ENCODE measurements at places on chromosomes 11 and 22. TPM values are rescaled to one million over a fixed set of nuclear protein-coding genes. Genes with fewer than 3 reads are reported as not detected.

DNA sequence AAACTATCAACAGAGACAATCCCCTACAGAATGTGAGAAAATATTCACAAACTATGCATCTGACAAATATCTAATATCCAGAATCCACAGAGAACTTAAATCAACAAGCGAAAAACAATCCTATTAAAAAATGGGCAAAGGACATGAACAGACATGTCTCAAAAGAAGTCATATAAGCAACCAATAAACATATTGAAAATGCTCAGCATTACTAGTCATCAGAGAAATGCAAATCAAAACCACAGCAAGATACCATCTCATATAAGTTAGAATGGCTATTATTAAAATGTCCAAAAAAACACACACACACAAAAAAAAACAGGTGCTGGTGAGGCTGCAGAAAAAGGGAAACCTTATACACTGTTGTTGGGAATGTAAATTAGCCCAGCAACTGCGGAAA lies 8.3 kb upstream of the OR52E8 start:
- H3K27me3 ChIP-seq, result no peaks in the 10 kb centered on the region
- no peak overlapping the region for H3K27ac ChIP-seq
- H3K36me3 ChIP-seq, result no peaks in the 10 kb centered on the region
- no peak overlapping the region for H3K4me3 ChIP-seq
- DNase-seq, result no peak

- H3K36me3 ChIP-seq, result no peaks in the 10 kb centered on the region
- H3K27ac ChIP-seq, result no peak overlapping the region
- peaks cover 8% of the 10 kb centered on the region for H3K4me1 ChIP-seq
- peaks cover 19% of the 10 kb centered on the region for H3K27me3 ChIP-seq
- no peak for DNase-seq
Observed at GRCh38 chr11:120568572-120569307, 57.2 kb downstream of the GRIK4 start.

DNA sequence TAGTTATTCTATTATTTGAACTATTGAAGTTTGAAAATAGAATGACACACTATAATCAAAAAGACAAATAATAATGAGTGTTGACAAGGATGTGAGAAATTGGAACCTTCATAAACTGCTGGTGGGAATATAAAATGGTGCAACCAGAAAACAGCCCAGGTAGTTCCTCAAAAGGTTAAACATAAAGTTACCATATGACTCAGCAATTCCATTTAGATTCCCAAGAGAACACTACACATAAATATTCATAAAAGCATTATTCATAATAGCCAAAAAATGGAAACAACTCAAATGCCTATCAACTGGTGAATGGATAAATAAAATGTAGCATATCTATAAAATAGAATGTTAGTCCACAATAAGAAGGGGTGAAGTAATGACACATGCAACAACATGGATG lies 21.7 kb downstream of the CCDC73 start:
- no peaks in the 10 kb centered on the region for H3K4me1 ChIP-seq
- no peak overlapping the region for H3K4me3 ChIP-seq
- H3K27me3 ChIP-seq, result no peaks in the 10 kb centered on the region
- DNase-seq, result no peak

GRCh38 chr11:85620256-85620655 lies 6.9 kb downstream of the DLG2 start:
- H3K27ac ChIP-seq, result no peak overlapping the region
- no peak for DNase-seq
- peaks cover 9% of the 10 kb centered on the region for H3K27me3 ChIP-seq
- no peaks in the 10 kb centered on the region for H3K4me1 ChIP-seq
- no peak overlapping the region for H3K4me3 ChIP-seq
- no peaks in the 10 kb centered on the region for H3K36me3 ChIP-seq

DNA sequence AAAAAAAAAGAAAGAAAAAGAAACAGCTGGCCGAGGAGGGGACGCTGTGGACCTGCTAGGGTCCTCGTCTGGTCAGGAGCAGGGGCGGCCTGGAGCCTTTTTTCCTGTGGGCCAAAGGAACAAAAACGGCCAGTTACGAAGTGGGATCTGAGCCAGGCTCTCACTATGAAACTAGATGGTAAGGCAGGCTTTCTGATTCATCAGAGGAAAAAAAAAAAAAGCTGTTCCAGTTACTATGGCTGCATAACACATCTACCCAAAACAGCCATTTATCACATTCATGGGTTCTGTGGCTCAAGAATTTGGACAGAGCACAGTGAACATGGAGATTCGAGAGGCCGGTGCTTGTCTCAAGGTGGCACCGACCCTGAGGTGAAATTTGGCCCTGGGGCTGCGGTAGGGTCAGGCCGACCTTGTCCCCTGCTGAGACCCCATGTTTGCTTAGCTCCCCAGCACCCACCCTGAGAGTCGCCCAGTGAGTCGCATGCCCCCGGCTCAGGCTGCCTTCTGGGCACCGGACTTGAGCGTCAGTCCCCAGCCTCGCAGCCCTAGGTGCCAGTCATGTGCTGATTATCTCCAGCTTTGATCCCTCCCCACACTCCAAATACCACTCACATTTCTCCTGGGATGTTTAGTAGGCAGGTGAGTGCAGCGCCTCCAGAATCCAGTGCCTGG lies 34.2 kb downstream of the MRGPRD start:
- no peaks in the 10 kb centered on the region for H3K27me3 ChIP-seq
- no peaks in the 10 kb centered on the region for H3K4me1 ChIP-seq
- H3K27ac ChIP-seq, result no peak overlapping the region

GRCh38 chr11:61602775-61603569 lies 22.1 kb upstream of the SYT7 start:
- H3K4me3 ChIP-seq, result no peak overlapping the region
- no peaks in the 10 kb centered on the region for H3K27me3 ChIP-seq
- H3K4me1 ChIP-seq, result peaks cover 11% of the 10 kb centered on the region

GRCh38 chr22:41181349-41182241 lies 23.5 kb upstream of the L3MBTL2 start:
- H3K4me1 ChIP-seq, result no peaks in the 10 kb centered on the region
- no peak for DNase-seq
- H3K36me3 ChIP-seq, result peaks cover 39% of the 10 kb centered on the region
- H3K4me3 ChIP-seq, result no peak overlapping the region
- no peak overlapping the region for H3K27ac ChIP-seq
- H3K27me3 ChIP-seq, result no peaks in the 10 kb centered on the region

DNA sequence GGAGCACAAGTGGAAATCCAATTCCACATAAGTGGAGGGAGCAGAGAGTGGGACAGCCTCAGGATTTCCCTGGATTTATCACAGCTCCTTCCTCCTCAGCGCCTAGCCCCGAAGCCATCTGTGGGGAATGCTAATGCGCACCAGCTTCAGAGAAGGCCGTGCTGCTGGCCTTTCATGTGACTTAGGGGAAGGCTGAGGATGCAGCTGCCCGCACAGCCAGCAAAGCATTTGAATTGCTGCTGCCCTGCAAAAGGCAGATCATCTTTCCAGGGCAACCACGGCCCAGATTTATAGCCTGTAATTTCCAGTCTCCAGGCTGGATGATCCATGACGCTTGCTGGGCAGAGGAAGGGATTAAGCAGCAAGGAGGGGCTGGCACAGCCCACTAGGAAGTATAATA lies 29.9 kb downstream of the SYN3 start:
- no peaks in the 10 kb centered on the region for H3K36me3 ChIP-seq
- no peak overlapping the region for H3K27ac ChIP-seq
- peaks cover 4% of the 10 kb centered on the region for H3K27me3 ChIP-seq
- DNase-seq, result no peak
- no peak overlapping the region for H3K4me3 ChIP-seq

- H3K4me1 ChIP-seq, result no peaks in the 10 kb centered on the region
- H3K27ac ChIP-seq, result no peak overlapping the region
- no peaks in the 10 kb centered on the region for H3K36me3 ChIP-seq
- no peaks in the 10 kb centered on the region for H3K27me3 ChIP-seq
- H3K4me3 ChIP-seq, result no peak overlapping the region
- DNase-seq, result no peak
Observed at GRCh38 chr11:45449036-45449601, 163.0 kb upstream of the SYT13 start.

DNA sequence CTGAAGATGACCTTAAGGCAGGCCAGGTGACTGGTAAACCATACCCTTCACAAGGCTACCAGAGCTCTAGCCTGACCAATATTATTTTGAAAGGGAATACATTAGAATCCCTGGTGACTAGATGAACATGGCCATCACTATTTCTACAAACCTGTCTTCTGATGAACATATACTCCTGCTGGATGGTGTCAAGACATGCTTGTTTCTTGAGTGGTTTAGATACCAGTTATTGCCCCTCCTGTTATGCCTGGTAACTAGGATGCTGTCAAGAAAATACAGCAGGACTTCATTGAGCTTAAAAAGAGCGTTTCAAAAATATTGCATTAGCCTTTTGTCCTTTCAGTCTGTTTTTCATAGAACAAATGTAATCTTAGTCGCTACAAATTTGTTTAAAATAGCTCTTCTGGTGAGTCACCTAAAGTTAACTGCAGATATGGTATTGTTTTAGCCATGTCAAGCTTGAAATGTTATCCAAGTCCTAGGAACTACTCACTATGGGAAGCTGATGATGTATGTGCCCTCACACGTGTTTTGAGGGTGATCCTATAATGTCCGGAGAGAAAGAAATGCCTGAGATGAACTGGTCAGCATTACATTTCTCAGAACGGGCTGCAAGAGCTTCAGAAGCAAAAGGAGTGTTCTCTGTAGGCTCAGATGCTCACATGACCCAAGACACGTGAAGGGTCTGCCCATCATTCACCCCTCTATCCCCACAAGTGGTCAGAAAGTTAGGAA lies 20.6 kb downstream of the ADM start:
- H3K4me3 ChIP-seq, result no peak overlapping the region
- H3K27ac ChIP-seq, result no peak overlapping the region
- H3K27me3 ChIP-seq, result no peaks in the 10 kb centered on the region
- no peak for DNase-seq

GRCh38 chr11:3022982-3023381 lies 30.9 kb upstream of the NAP1L4 start:
- H3K4me3 ChIP-seq, result no peak overlapping the region
- no peaks in the 10 kb centered on the region for H3K27me3 ChIP-seq
- peaks cover 12% of the 10 kb centered on the region for H3K4me1 ChIP-seq
- peaks cover 49% of the 10 kb centered on the region for H3K36me3 ChIP-seq
- no peak for DNase-seq

DNA sequence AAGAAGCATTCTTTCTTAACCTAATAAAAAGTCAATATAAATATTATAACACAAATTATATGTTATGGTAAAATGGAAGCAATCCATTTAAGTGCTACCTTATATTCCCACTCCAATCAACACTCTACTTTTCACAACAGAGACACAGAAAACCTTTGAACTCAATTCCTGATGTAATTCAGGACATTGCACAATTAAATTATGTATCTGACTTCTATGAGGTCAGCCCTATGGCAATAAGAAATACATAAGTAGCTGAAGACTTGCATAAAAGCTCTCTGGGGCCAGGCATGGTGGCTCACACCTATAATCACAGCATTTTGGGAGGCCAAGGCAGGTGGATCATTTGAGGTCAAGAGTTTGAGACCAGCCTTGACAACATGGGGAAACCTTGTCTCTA lies 6.8 kb downstream of the OR4D10 start:
- DNase-seq, result no peak
- H3K27ac ChIP-seq, result no peak overlapping the region
- no peak overlapping the region for H3K4me3 ChIP-seq
- H3K4me1 ChIP-seq, result no peaks in the 10 kb centered on the region
- H3K36me3 ChIP-seq, result no peaks in the 10 kb centered on the region

DNA sequence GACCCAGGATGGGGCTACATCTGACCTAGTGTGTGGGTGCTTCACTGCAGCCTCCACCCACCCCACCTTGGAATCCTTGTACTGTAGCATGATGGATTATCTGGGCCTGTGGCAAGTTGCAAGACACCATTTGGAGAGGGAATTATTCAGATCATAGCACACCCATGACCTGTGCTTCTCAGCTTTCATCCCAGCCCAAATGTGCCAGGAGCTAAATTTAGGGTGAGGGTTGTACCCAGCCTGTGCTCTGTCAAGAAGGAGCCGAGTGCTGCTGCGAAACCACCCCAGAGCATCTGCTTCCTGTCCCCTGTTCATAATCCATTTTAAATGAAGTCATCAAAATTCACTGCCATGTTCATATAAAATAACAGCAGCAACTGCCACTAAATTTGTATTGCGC lies 394.5 kb downstream of the SHANK2 start:
- H3K27ac ChIP-seq, result no peak overlapping the region
- no peaks in the 10 kb centered on the region for H3K4me1 ChIP-seq
- no peak overlapping the region for H3K4me3 ChIP-seq

DNA sequence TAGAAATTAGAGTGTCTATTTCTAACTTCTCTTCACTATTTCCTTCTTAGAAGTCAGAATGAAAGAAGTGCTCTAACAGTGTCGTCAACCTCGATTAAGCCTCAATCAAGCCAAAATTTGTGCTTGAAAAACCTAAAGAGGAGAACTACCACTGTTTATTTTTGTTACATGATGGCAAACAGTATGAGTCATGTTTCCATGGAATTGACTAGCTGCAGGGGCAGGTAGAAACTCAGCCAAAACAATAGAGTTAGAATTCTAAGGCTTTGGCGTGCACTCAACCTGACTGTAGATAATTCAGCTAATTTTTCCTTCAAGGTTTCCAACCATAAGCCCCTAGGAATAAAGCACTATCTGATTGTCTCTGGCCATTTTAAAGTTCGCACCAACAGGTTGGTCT lies 415.9 kb downstream of the ETS1 start:
- peaks cover 30% of the 10 kb centered on the region for H3K27me3 ChIP-seq
- no peak for DNase-seq
- no peaks in the 10 kb centered on the region for H3K36me3 ChIP-seq
- no peak overlapping the region for H3K4me3 ChIP-seq
- no peak overlapping the region for H3K27ac ChIP-seq

GRCh38 chr11:114438303-114438702 lies 964 bp upstream of the REXO2 start:
- H3K27ac ChIP-seq, result no peak overlapping the region
- H3K4me3 ChIP-seq, result no peak overlapping the region
- no peaks in the 10 kb centered on the region for H3K27me3 ChIP-seq
- no peak for DNase-seq

GRCh38 chr22:39188809-39189208 lies 36.3 kb upstream of the CBX7 start:
- DNase-seq, result no peak
- no peak overlapping the region for H3K4me3 ChIP-seq
- no peak overlapping the region for H3K27ac ChIP-seq
- H3K4me1 ChIP-seq, result no peaks in the 10 kb centered on the region
- no peaks in the 10 kb centered on the region for H3K36me3 ChIP-seq

BEST1 gene
- total RNA-seq, result 8.6 TPM

HOATZ gene
- 0.58 TPM for total RNA-seq

KRTAP5-2 gene
- total RNA-seq, result not detected

OMP gene
- total RNA-seq, result not detected

TUT1 gene
- total RNA-seq, result 27.6 TPM

ANKRD42 gene
- 11.3 TPM for total RNA-seq

Measured in A673 (cell line).